ENCODE measurements at places on chromosomes 5 and 9.

GRCh38 chr5:143057580-143057999 is 287.4 kb downstream of the ARHGAP26 start:
- peak; percentile 29 for DNase-seq

DNA sequence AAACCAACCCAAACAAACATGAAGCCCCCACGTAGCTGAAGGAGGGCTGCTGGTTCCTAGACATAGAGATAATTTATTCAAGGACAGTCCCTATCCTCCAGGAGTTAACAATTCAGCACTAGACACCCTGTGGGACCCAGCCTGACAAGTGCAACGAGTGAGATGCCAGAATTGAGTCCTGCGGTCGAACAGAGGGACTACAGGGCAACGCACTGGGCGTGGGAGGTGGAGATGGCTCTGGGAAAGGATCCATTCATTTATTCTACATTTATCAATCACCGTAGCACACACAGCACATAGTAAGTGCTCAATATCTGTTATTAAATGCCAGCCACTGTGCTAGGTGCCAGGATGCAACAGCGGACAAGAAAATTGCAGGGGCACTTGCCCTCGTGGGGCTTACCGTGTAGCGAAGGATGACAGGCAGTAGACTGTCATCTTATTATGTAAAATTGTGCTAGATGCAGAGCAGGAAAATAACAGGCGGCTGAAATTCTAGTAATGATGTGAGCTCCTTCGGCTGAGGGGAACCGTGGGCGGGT is 855 bp upstream of the ARHGAP26 start:
- no peak for DNase-seq

- peak; percentile 59 for DNase-seq
Measured at GRCh38 chr9:123544007-123544827, 188.2 kb downstream of the CRB2 start.

- DNase-seq, result no peak
Measured at GRCh38 chr9:12230708-12231107, 462.5 kb upstream of the TYRP1 start.

DNA sequence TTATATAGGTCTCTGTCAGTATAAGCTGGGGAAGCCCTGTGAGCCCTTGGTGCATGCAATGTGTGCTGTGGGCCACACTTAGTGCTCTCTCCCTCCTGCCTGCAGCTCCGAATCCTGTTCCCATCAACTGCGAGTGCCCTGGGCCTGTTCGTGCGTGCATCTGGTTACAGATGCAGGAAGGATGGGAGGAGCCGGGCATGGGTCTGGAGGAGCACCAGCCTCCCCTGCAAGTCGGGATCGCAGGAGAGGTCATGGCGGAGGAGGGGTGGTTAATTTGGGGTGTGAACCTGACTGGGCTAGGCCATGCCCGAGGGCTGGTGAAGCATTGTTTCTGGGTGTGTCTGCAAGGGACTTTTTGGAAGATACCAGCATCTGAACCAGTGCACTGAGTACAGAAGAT is 274.6 kb upstream of the IRX4 start:
- DNase-seq, result no peak

DNA sequence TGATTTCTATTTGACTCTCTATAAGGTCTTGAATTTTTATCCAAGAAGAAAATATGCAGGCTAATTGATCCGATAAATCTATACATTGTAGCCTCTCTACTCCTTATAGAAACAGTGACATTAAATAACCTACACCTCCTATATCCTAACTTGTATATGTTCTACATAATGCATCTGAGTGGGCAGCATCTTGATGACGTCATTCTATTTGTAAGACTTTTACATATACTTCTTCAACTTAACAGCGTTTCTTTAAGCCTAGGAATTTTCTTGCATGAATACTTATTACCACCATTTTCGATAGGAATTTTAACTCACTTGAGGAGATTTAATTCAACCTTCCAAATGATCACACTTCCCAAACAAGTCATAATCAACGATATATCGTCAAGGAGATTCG is 869.0 kb downstream of the PTPRD start:
- no peak for DNase-seq

DNA sequence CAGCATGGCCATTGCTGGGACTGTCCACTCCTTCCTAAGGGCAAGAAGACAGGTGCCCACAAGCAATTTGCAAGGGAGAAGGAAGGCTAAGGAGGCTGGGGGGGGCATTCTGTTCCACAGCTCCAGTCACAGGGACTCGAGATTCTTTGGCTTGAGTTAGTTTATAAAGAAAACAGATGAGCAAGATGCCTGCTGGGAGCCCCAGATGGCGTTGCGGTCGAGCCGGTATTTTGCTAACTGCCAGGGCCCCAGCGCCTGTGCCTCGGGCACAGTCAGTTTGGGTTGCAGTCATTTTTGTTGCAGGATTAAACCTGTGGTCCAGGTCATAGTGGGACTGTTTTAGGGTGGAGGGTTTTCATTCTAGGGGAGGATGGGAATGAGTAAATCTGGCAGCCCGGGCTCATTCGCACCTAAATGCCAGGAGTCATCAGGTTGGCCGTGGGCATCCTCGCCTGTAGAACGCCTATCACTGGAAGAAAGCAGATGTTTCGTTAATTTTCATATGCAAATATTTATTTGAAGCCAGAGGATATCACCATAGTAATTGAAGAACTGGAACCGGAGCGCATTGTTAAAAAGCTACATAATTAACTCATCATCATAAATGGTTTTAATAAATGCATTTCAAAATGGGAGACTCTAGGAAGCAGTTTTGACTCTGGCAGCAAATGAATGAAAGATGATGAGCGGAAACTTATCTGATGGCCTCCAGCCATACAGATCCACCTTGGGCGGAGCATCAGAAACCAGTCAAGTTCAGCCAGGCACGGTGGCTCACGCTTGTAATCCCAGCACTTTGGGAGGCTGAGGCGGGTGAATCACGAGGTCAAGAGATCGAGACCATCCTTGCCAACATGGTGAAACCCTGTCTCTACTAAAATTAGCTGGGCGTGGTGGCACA is 87.1 kb upstream of the FCN2 start:
- no peak for DNase-seq

- no peak for DNase-seq
Measured at GRCh38 chr5:36659411-36659810, 53.0 kb downstream of the SLC1A3 start.

Data from GM13976 (cell line).